ENCODE measurements at places on chromosomes 2 and 18. TPM values are rescaled to one million over a fixed set of nuclear protein-coding genes. Genes with fewer than 3 reads are reported as not detected.

Gene TTN
- 0.80 TPM for total RNA-seq

Gene PLB1
- total RNA-seq, result 0.39 TPM

- no peak overlapping the region for H3K4me3 ChIP-seq
- H3K4me1 ChIP-seq, result no peaks in the 10 kb centered on the region
- H3K27me3 ChIP-seq, result no peaks in the 10 kb centered on the region
These were observed 3.1 kb upstream of the KYNU start for GRCh38 chr2:142874293-142874814.

DNA sequence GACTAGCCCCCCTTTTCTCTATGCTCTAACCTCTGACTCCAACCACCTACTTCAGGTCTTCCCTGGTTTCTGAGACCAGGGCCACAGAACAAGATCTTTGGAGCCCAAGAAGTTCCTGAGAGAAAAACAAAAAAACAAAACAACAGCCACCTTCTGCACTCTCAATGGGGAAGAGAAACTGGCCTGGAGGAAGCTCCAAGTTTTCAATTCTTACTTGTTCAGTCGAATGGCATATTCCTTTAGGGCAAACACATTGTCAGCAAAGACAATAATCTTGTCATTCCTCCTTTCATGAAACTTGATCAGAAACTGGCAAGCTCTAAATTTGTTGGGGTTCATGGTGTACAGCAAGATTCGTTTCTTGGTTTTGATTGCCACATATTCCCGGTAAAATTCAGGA lies 15.0 kb downstream of the ERCC3 start:
- no peak for DNase-seq
- H3K4me1 ChIP-seq, result peaks cover 3% of the 10 kb centered on the region
- H3K27me3 ChIP-seq, result no peaks in the 10 kb centered on the region

Gene CCDC178
- not detected for total RNA-seq

DNA sequence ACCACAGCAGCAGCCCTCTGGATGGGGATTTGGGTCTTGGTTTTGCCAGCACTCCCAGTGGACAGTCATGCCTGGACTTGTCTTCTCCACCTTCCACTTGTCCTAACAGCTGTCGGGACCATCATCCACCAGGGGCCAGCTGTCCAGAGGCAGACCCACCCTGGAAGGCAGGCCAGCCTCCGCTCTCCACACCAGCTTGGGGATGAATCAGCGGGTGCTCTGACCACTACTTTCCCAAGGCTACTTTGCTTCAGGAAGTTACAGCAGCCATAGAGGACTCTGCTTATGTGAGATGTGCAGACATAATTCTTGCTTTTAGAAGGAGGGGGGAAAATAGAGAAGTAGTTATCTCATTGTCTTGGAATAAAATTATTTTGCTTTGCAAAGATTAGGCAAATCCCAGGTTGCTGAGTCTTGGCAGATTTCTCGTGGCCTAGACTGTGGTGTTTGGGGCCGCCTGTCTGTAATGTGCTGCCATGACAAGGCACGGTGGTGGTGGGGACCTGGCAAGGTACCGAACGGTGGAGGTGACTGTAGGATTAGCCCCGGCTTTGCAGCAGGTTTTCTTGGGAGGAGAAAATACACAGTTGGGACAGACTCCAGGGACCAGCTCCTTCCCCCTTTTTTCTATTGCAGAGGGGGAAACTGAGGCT lies 148.7 kb downstream of the AGAP1 start:
- H3K27me3 ChIP-seq, result no peaks in the 10 kb centered on the region
- H3K27ac ChIP-seq, result no peak overlapping the region
- H3K4me3 ChIP-seq, result no peak overlapping the region
- no peaks in the 10 kb centered on the region for H3K4me1 ChIP-seq

DNA sequence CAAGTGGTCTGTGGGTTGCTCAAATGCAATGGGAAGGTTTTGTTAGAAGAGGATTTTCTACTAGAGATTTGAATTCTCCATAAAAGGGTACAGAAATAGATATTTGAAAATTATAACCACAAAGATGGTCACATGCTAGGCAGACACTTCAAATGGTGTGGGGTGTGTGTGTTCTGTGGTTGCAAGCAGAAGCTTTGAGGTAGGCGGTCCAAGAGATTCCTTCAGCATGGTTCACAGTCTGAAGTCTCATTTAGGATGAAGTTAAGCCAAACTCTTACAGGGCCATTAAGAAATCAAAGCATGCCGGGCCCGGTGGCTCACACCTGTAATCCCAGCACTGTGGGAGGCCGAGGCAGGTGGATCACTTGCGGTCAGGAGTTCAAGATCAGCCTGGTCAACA lies 38.3 kb upstream of the RMDN2 start:
- H3K27ac ChIP-seq, result no peak overlapping the region
- H3K36me3 ChIP-seq, result no peaks in the 10 kb centered on the region
- DNase-seq, result no peak
- H3K27me3 ChIP-seq, result no peaks in the 10 kb centered on the region
- H3K4me1 ChIP-seq, result peaks cover 12% of the 10 kb centered on the region
- H3K4me3 ChIP-seq, result no peak overlapping the region

Gene OTOS
- not detected for total RNA-seq

- no peak for DNase-seq
- no peak overlapping the region for H3K27ac ChIP-seq
- no peaks in the 10 kb centered on the region for H3K4me1 ChIP-seq
- H3K36me3 ChIP-seq, result no peaks in the 10 kb centered on the region
These were observed 162.3 kb upstream of the ZEB2 start for GRCh38 chr2:144682248-144682647.

DNA sequence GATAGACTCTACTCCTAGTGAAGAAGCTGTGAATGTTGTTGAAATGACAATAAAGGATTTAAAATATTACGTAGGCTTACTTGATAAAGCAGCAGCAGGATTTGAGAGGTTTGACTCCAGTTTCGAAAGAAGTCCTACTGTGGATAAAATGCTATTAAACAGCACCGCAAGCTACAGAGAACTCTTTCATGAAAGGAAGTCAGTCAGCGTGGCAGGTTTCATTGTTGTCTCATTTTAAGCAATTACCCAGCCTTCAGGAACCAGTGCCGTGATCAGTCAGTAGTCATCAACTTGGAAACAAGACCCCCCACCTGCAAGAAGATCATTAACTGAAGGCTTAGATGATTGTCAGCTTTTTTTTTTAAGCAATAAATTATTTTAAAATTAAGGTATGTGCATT lies 14.0 kb downstream of the USP14 start:
- no peaks in the 10 kb centered on the region for H3K27me3 ChIP-seq
- H3K27ac ChIP-seq, result no peak overlapping the region
- no peaks in the 10 kb centered on the region for H3K4me1 ChIP-seq
- H3K36me3 ChIP-seq, result peaks cover 8% of the 10 kb centered on the region
- DNase-seq, result no peak

Gene RGPD4
- total RNA-seq, result 0.64 TPM

DNA sequence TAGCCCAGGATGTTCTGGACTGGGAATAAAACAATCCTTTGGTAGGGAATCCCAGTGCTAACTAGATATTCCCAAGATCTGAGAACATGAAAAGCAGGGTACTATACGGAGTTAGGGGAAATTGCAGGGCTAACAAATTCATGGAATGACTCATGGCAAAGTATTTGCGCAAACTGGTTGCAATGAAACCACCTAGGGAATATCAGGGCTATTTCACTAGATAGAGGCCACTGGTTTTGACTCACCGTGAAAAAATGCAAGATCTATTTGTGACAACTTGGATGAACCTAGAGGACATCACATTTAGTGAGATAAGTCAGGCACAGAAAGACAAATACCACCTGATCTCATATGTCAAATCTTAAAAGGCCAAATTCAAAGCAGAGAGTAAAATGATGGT lies 233.3 kb downstream of the MBD2 start:
- no peaks in the 10 kb centered on the region for H3K36me3 ChIP-seq
- no peak overlapping the region for H3K4me3 ChIP-seq
- no peak overlapping the region for H3K27ac ChIP-seq
- no peaks in the 10 kb centered on the region for H3K4me1 ChIP-seq

DNA sequence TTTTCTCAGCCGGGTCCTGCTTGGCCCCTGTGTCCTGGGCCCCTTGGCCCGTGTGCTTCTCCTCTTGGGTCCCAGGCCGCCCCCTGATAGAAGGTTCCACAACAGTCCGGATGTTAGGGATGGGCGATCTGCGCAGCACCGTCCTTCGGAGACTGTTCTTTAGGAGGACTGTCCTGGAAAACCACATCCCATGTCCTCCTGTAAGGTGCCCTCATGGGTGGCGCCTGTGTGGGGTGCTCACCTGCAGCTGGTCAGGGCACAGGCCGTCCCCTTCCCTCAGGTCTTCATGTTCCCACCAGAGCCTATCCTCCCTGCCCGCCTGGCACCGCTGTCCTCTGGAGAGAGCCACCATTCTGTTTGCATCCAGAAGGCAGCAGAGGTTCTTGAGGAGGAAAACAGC lies 50.0 kb downstream of the CTDP1 start:
- peaks cover 48% of the 10 kb centered on the region for H3K36me3 ChIP-seq
- no peak overlapping the region for H3K4me3 ChIP-seq
- no peak for DNase-seq
- H3K27ac ChIP-seq, result no peak overlapping the region

DNA sequence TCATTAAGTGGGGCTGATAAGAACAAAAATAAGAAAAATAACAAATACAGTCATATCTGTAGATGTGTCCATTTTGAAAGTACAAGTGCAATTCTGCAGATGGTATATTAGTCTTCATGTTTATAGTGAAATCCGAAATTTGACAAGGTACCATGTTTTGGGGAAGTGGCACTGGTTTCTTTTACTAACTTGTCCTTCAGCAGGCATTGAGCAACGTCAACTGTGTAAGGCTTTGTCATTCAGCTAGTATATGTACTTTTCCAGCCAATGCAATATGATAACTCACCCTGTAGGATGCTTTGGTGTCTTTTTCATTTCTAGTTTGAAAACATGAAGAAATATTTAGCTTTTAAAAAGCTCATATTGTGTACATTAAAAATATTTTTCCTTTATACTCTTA lies 139.9 kb downstream of the MCFD2 start:
- no peak for DNase-seq
- H3K4me1 ChIP-seq, result no peaks in the 10 kb centered on the region
- no peaks in the 10 kb centered on the region for H3K36me3 ChIP-seq

GRCh38 chr2:236025892-236026291 lies 142.3 kb downstream of the GBX2 start:
- no peak for DNase-seq
- H3K27me3 ChIP-seq, result no peaks in the 10 kb centered on the region
- no peak overlapping the region for H3K27ac ChIP-seq
- H3K36me3 ChIP-seq, result no peaks in the 10 kb centered on the region
